CD4-positive, alpha-beta T cell treated with Interleukin-6 for 4 hours (primary cell): ENCODE measurements at places on chromosomes 11 and 22.

GRCh38 chr11:66365711-66366619, 5.6 kb downstream of the SLC29A2 start:
- no peak for DNase-seq

DNA sequence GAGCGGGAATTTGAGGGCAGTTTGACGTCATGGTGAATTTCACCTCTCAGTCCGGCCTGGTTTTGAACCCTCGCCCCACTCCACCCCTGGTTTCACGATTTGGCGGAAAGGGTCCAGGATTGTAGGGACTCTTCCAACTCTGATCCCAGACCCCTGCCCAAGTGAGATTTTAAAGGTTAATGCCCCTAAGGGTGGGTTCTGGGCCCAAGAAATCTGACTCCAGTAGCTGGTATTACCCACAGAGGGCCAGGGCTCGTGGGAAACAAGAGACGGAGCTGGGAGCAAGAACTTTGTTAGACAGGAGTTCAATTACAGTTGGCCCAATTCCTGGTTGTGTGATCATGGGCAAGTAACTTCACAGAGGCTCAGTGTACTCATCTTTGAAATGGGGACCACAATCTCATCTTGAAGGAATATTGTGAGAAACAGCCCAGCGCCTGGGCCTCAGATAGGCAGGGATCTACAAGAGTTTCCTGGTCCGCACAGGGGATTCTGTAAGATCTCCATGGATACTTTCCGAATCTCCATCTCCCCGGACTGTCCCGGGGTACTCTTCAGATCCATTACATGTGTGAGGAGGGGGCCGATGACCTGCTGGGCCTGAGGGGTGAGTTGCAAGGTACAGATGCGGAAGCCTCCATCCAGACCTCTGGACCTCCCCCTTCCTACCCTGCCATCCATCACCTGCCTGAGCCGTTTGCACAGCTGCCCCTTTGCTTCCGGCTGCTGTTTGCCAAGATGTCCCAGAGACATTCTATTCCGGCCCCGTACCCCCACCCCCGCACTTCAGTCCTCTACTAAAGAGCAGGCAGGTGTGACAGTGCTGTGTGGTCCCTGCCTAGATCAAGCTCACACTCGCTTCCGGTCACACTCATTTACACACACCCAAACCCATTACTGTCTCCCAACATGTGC, 687 bp upstream of the CALCA start:
- DNase-seq, result no peak

GRCh38 chr11:12800032-12800671, 125.9 kb downstream of the TEAD1 start:
- no peak for DNase-seq

DNA sequence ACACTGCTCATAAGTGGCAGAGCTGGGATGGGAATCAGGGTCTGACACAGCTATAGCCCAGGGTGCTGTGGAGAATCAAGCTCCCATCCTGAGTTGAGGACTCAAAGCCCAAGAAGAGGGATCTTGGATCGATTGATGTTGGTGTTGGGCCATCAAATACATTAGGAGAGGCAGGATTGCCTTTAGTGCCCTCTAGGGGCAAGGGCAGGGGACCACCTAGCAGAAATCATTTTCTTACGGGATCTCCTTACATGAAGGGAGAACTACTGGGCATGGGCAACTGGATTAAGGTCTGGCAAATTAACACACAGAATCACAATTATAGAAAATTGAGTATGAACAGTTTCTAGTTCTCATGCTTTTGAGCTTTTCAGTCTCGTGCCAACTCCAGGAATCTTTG, 24.9 kb upstream of the EMSY start:
- peak; percentile 3 for DNase-seq

GRCh38 chr11:70796648-70797227, 398.4 kb downstream of the CTTN start:
- DNase-seq, result no peak

DNA sequence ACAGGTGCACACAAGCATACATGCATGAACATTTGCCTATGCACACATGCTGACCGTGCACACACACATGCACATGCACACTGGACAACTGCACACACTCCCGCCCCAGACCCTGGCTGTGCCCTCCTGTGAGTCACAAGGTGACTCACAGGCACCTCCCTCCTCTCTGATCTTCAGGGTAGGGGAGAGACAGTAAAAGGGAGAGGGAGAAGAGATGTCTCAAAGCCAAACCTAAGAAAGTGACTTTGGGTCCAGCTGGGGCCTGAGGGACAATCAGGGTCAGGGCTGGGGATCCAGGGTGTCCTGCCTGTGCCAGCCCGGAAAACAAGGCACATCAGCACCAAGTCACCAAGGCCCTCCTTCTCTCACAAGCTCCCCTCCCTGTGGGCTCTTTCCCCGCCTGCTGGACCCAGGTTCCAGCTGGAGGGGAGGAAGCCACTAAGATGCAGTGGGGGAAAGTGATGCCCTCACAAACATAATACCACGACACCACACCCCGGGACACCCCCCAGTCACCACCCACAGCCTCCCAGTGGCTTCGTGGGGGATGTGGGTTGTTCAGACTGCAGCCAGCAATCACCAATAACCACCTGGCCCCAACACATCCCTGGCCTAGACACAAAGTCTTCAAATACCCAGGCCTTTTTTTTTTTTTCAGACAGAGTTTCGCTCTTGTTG, 39.3 kb downstream of the PDGFB start:
- DNase-seq, result peak; percentile 39

GRCh38 chr11:41307296-41308080, 152.0 kb downstream of the LRRC4C start:
- no peak for DNase-seq

DNA sequence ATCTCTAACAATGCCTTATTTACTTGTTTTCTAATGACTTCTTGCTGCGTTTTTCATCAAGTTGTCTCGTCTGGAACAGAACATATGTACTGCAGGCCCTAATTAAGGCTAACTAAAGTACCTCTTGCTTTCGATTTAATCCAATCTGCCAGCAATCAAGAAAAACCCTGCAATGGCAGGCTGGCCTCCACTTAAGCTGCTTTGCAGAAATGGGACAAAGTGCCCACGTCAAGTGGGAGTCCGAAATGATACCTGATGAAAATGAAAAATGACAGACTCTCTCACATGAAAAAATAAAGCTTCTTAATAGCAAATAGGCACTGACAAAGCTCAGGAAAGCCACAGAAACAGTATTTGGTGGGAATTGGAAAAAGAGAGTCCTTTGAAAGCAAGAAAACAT, 1454.7 kb downstream of the FAM181B start:
- DNase-seq, result no peak

DNA sequence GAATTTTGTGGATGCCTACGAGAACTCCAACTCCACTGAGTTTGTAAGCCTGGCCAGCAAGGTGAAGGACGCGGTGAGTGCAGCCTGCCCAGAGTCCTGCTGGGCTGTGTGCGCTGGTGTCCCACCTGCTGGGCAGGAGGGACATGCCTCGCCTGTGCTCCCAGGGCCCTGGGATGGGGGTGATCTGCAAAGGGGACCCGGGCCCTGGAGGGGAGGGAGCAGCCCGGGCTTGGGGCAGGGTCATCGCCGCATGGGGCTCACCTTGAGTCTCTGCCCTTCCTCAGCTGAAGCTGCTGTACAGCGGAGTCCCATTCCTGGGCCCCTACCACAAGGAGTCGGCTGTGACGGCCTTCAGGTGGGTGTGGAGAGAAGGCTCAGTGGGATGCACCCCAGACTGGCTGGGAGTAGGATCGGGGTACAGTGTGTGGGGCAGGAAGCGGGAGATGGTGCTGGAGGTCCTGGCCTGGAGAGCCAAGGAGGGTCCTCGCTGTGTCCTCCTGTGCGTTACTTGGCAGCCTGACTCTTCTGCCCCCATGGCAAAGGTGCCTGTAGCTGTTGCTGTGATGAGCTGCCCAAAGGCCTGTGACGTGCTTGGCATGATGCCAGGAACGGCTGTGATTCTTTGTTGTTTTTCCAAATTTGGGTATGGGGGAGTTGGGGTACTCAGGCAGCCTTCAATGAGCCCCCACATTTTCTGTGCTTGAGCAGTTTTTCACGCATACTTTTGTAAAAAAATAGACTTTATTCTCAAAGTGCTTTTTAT, 29.2 kb downstream of the ST14 start:
- no peak for DNase-seq

DNA sequence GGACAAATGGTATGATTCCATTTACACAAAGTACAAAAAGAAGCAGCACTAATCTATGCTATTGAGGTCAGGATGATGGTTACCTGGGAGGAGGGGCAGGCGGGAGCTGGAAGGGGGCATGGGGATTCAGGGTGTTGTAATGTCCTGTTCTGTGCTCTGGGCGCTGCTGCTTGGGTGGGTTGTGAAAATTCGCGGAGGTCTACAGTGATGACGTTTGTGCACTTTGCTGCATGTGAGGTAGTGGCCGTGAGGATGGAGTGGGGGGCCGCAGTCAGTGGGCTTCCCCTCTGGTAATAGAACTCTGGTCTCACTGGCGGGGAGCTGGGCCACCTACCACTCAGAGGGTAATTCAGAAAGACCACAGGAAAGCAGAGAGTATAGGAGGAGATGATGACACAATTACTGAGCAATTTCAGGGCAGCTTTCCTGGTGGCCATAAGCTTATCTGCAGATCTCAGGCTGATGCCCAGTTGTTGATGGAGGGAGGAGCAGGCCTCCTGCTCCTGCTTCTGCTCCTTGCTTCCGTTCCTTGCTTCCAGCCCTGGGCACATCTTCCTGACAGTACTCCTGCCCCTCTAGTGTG, 121.5 kb downstream of the CEP164 start:
- DNase-seq, result no peak

DNA sequence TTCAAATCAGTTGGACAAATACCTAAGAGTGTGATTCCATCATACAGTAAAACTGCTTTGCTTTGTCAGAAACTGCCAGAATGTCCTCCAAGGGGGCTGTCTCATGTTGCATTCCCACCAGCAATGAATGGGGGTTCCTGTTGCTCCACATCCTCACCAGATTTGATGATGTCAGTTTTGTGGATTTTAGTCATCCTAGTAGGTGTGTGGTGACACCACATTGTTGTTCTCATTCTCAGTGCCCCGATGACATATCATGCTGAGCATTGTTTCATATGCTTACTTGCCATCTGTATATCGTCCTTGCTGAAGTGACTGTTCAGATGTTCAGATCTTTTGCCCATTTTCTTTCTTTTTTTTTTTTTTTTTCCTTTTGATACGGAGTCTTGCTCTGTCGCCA, 37.0 kb downstream of the CDPF1 start:
- DNase-seq, result no peak

- DNase-seq, result no peak
These were observed 50.2 kb upstream of the FGF3 start for GRCh38 chr11:69869311-69869939.

GRCh38 chr22:46582281-46582933, 37.8 kb upstream of the GRAMD4 start:
- no peak for DNase-seq

- no peak for DNase-seq
These were observed 4.0 kb downstream of the TCP11L1 start for GRCh38 chr11:33043221-33043830.

- DNase-seq, result no peak
These were observed 54.7 kb downstream of the MICAL3 start for GRCh38 chr22:17969701-17970113.

DNA sequence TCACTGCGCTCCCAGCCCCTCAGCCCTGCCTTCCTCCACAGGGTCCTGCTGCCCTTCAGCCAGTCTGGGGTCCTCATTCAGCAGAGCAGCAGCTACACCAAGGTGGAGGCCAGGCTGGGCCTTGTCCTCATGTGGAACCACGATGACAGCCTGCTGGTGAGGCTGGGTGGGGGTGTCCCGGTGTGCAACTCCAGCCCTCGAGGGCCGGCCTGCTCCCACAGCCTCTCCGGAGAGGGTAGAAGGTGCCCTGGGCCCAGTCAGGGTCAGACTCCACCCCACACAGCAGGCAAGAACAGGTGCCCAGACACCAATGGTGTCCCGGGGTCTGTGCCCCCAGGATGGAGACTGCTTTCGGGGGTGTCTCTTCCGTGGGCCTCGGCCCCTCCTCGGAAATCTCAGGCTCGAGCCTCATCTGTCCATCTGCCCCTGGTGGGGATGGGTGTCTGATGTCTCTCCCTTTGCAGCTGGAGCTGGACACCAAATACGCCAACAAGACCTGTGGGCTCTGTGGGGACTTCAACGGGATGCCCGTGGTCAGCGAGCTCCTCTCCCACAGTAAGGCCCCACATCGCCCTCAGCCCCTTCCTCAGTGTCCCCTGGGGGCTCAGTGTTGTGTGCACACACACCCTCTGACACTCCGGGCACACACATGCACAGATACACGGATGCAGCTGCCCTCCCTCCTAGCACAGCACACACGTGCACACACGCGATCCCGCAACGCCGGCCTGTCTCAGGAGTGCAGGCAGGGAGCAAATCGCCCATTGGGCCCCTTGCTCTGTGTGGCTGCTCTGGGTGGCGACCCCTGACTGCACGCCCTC, 4.9 kb downstream of the MUC5AC start:
- DNase-seq, result no peak

GRCh38 chr11:67179892-67180490, 60.9 kb downstream of the KDM2A start:
- DNase-seq, result no peak

DNA sequence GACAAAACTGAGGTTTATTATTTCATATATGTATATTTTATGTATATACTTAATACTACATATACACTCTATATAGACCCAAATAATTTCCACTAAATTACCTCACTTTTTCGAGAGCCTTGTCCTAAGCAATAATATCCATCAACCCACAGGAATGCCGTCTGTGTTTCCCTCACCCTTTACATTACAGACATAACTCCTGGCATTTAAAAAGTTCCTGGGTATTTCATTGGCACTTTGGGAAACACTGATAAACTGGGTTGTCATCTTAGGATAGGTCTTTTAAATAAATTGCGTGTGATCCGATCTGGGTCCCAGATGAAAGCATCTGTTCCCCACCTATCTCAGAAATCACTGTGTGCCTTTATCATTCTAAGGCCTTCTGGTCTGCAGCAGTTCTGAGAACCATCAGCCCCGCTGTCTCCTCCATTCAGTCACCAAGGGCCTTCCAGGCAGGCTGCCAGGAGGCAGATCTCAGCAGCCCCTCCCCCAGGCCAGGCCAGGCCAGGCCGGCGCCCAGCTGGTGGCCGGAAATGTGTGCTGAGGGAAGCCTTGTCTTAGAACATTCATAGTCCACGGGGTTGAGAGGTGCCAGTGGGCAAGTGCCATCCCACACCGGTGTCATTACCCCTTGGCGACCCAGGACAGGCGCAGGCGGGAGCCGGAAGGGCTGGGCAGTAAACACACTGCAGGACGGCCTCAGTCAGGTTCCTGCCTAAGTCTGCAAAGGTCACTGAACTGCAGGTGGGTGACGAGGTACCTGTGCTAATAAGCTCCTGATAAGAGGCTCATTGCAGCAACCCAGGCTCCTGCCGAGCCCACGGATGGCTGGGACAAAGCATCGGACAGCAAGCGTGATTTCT, 3.3 kb downstream of the FGF19 start:
- no peak for DNase-seq

- no peak for DNase-seq
These were observed 140.7 kb downstream of the LUZP2 start for GRCh38 chr11:24637520-24637919.

GRCh38 chr11:27770576-27770975, 70.3 kb upstream of the BDNF start:
- DNase-seq, result no peak

GRCh38 chr11:46679241-46680163, 20.9 kb downstream of the ARHGAP1 start:
- DNase-seq, result no peak
